ENCODE measurements at places on chromosomes 3 and 15.

GRCh38 chr15:85581495-85581894 is 201.1 kb downstream of the AKAP13 start:
- DNase-seq, result no peak

GRCh38 chr3:124671106-124671505 is 59.1 kb upstream of the UMPS start:
- DNase-seq, result no peak

GRCh38 chr3:7333125-7333524 is 472.2 kb downstream of the GRM7 start:
- DNase-seq, result no peak

- DNase-seq, result no peak
These were observed 503.3 kb upstream of the CFAP20DC start for GRCh38 chr3:59553076-59553475.

GRCh38 chr15:26571346-26571745 is 201.5 kb downstream of the GABRB3 start:
- DNase-seq, result no peak

- no peak for DNase-seq
These were observed 88.1 kb downstream of the DHX30 start for GRCh38 chr3:47890828-47891612.

- no peak for DNase-seq
These were observed 31.1 kb downstream of the LSM3 start for GRCh38 chr3:14209581-14210289.

- no peak for DNase-seq
These were observed 11.5 kb downstream of the APH1B start for GRCh38 chr15:63288778-63289378.
